ENCODE measurements at places on chromosomes 7 and 10.

- DNase-seq, result no peak
Observed at GRCh38 chr7:71937840-71938371, 474.2 kb downstream of the CALN1 start.

DNA sequence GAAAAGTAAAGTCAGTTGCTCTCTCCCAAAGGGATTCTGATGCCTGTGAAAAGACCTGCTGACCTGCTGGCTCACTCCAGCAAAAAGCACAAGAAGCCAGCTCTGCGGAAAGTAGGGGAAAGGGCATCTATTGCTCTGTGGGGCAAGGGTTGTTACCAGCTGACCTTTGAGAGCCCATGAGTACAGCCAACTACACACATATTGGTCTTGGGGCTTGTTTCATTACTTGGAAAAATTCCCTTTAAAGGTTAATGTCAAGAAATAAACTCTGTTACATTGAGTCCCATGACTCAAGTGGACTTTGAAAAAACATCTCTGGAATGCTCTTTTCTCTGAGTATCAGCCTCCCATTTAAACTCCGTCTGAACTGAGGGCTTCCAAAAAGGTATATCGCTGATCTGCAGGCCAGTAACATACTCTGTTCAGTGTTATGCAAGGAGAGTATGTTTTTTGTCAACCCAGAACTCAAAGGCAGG, 53.2 kb downstream of the PANK1 start:
- DNase-seq, result no peak

GRCh38 chr7:14389181-14389591, 399.7 kb upstream of the ETV1 start:
- DNase-seq, result no peak

GRCh38 chr10:78811174-78811573, 257.6 kb upstream of the ZMIZ1 start:
- DNase-seq, result no peak

DNA sequence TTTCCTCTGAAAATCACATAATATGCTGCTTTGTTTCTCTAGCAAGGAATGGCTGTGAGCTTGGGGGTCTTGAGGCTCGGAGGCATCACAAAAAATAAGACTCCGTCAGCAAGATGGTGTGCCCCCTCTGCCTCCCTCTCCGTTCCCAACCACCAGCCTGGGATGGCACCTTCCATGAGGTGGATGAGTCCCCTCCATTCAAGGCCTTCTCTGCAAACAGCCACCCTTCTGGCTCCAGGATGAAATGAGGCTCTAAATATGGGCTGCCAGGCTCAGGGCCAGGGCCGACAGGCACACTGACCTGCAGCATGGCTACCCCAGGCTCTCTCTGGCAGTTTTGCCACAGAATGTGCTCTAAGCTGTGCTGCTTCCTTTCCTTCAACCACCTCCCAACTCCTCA, 521.5 kb downstream of the PTPRN2 start:
- no peak for DNase-seq
